ENCODE measurements at places on chromosomes 5 and 9.

- DNase-seq = no peak
Observed at GRCh38 chr5:136814619-136815378, 449.5 kb upstream of the TRPC7 start.

GRCh38 chr9:105146677-105147076, 97.8 kb upstream of the SLC44A1 start:
- no peak for DNase-seq

- DNase-seq = no peak
Observed at GRCh38 chr9:91117959-91118703, 243.6 kb downstream of the AUH start.

DNA sequence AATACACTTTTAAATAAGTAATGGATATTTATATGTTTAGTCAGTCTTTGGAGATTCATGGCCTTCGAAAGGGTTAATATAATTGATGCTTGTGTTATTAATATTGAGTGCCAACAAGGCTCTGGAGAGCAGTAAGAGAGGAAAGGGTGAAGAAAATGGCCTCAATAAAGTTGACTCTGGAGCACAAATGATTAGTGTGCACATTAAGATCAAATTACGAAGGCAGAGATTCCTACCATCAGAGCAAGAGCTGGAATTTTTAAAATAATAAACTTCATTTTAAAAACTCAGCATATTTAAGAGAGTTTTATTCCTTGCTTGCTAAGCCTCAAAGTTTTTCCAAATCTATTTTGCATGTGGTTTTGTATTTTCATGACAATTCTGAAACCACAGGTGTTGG, 14.8 kb downstream of the SLC44A1 start:
- no peak for DNase-seq

DNA sequence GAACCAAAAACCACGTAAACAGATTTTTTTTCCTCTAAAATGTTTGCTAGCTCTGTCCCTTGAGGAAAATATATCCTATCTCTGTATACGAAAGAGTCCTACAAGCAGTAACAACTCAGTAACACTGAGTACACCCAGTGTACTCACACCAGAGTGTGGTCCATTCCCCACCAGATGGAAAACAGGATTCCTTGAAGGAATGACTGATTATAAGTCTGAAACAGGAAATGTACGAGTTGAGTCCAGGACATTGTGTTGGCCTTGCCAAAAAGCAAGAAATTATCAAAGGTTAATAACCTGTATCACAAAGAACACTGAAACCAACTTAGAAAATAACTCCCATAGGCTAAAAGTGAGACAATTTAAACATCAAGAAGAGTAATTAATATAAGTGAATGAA, 20.4 kb downstream of the GOLPH3 start:
- no peak for DNase-seq

- no peak for DNase-seq
Observed at GRCh38 chr9:69949396-69949795, 94.3 kb upstream of the MAMDC2 start.

DNA sequence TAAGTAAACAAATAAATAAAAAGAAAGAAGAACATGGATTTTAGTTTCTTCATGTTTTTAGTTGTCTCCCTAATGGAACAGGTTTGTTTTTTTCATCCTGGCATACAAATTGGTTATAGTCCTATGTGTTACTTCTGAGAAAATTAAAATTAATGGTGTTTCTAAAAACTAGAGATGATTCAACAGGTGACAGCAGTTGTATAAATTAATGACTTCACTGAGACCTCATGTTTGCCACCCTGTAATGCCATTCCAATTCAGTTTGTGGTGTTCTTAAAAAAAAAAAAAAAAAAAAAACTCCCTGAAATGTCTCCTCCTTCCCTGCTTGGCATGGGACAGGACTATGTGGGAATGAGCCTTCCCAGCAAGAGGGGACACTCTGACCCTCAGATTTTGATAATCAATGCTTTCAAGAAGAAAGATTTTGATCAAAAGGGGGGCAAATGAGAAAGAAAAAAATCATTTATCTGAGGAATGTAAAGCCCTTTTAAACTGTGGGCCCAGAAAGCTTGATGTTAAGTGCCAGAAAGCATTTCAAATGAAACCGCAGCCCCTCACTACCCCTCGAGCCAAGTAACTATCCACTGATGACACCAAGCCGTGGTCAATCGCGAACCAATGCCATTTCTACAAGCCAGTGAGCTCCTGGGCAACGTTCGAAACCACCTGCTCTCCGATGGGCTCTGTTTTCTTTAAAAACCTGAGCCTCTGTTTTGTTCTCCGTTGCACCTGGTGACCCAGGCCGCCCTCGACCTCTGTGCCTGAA, 941 bp downstream of the EXD3 start:
- DNase-seq = no peak

DNA sequence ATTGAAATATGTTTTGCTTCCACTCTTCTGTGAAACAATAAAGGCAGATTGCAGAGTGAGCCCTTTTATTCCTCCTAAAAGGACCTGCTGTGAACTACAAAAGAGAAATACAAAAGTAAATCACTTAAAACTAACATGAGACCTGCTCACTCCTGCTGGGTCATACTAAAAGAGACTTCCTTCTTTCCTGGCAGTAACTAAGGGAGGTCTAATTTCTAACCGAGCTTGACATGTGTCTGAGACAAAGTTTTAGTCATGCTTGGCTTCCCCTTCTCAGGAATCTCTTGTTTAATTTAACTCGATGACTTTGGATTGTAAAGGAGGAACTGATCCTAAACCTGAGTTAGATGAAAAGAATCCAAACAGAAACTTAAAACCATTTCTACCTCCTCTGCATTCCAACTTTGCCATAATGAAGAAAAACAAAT, 86.4 kb upstream of the CDH6 start:
- DNase-seq = no peak

DNA sequence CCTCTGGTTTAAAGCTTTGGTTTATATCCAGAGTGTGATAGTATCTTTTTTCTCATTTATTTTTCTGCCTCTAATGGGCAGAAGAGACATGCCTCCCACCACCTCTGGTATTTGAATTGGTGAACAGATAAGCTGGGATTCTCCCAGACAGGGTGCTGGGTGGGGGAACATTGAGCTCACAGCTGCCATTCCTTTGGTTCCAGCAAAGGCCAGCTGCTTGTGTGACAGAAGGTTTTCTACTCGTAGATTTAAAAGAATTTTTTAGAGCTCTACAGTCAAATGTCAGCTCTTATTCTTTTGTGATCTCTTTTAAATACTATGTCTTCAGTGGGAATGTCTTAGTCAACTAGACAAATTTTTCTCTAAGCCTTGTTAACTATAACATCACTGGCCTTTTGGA, 54.7 kb upstream of the ADAMTS16 start:
- DNase-seq = no peak

DNA sequence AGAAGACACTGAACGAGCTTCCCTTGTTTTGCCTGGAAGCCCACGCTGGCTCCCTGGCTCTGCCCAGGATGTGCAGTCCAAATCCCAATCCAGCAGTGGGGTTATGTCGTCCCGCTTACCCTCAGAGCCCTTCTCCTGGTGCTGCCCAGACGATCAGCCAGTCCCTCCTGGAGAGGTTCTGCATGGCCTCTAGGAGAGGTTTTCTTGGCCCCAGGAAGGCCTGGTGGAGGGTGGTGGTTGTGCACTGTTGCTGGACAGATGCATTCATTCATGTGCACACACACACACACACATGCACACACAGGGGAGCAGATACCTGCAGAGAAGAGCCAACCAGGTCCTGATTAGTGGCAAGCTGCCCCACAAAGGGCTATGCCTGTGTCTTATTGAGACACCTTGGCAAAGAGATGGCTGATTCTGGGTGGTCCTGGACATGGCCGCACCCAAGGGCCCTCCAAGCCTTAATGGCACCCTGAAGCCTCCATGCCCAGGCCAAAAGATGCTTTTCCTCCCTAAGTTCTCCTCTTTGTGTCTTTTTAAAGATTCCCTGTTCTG, 10.5 kb upstream of the OLFM1 start:
- DNase-seq = no peak

- DNase-seq = no peak
Observed at GRCh38 chr5:151063142-151063989, 17.5 kb downstream of the TNIP1 start.

- DNase-seq = no peak
Observed at GRCh38 chr9:127771570-127772189, 6.8 kb downstream of the SH2D3C start.

- DNase-seq = no peak
Observed at GRCh38 chr5:53558966-53559365, 1.5 kb upstream of the NDUFS4 start.

DNA sequence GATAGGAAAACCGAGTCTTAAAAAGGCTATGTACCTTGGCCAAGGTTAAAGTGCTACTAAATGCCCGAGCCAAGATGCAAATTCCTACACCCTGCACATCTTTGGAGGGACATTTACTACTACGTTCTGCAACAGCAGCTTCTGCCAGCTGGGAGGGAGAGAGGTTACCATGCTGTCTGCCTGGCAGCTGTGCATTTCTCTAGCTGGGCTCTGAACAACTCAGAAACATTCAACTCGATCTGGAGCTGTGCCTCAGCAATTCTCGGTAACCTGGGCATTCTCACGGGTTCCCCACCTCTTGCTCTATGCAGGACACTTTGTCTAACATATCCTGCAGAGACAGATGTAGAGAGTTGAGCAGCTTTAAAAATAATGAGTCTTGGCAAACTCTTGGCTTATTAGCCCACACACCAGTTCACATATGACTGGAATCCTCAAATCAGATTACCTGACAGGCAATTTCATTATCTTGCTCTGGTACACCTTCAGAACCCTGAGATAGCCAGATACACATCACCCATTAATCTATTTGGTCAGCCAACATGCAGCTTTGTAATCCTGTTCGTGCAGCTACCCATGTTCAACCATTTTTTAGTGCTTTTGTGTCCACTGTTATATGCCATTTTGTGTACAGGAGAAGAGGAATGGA, 115.8 kb downstream of the EFNA5 start:
- no peak for DNase-seq

GRCh38 chr5:83895860-83896259, 175.2 kb upstream of the HAPLN1 start:
- DNase-seq = no peak

DNA sequence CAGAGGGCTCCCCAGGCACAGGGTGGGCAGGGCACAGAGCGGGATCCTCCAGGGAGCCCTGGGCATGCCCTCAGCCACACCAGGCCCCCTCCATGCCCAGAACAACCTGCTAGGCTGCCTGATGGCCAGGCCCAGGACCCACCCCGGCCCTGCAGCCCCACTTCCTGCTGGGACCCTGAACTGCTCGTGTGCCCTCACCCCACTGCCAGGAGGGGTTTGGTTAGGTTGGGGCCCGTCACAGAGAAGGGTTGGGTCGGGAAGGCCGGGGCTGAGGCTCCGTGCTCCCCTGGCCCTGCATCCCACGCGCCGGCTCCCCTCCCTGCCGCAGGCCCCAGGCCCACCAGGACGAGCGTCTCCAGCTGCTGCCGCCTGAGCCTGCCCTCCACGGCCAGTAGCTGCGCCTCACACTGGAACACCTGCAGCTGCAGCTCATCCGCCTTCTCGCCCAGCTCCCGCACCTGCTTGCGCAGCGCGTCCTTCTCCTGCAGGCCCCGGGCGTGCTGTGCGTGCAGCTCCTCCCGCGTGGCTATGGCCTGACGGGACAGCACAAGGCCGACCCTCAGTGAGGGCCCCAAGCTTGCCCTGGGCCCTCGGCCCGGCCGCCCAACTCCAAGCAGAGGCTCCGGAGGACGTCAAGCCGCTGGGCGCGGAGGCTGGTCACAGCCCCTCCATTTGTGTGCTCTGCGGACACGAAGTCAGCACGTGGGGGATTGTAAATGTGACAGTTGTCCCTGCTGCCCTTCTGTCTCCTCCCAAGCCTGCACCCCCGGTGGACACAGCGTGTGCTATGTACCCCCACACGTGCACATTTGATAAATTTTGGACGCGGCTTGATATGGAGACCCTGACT, 4.0 kb upstream of the DNLZ start:
- no peak for DNase-seq

GRCh38 chr5:81219389-81219788, 13.7 kb upstream of the CKMT2 start:
- no peak for DNase-seq

DNA sequence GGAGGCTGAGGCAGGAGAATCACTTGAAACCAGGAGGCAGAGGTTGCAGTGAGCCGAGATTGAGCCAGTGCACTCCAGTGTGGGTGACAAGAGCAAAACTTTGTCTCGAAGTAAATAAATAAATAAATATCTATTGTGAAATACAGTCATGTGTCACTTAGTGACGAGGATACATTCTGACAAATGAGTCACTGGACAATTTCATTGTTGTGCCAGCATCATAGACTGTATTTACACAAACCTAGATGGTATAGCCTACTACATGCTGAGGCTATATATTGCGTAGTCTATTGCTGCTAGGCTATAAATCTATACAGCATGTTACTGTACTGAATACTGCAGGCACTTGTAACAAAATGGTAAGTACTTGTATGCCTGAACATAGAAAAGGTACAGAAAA, 61.1 kb upstream of the CCL21 start:
- no peak for DNase-seq

GRCh38 chr5:71899865-71900342, 180.8 kb downstream of the CARTPT start:
- DNase-seq = no peak

GRCh38 chr9:77659926-77660325, 11.8 kb upstream of the GNA14 start:
- DNase-seq = no peak

GRCh38 chr9:73223594-73223993, 71.9 kb downstream of the ANXA1 start:
- no peak for DNase-seq

GRCh38 chr9:130499804-130500263, 55.1 kb downstream of the ASS1 start:
- DNase-seq = no peak

DNA sequence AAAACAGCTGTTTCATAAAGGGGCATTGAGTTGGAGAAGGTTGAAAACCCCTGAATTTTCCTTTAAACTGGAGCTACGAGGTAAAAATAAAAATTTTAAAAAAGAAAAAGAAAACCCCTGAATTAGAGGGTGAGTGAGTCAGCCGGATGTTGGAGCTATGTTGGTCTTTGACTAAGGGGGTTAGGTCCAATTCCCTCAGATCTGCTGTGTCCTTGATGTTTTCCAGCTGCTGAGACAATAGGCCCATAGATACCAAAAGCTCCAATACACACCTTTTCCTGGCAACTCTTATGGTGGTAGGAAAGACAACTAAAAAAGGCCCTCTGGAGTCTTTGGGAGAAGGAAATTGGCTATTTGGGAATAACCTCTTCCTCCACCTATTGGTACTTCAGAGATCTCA, 79.4 kb upstream of the SAP30L start:
- DNase-seq = no peak

DNA sequence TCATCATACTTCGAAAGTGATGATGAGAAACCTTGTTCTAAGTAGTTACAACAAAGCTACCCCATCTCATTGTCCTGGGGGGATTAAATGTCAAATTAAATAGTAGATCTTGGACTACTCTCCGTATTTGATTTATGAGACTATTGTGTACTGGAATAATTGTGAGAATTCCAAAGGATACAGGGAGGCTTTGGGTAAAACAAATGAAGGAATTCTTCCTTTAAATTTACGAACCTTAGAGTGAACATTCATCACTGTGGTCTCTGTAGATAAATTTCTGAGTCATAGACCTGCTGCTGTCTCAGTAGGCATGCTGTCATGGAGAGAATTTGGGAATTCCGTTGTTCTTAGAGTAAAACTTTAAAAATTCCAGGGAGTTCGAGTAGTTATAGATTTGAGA, 836.2 kb downstream of the DNAH5 start:
- no peak for DNase-seq

All from stimulated activated CD8-positive, alpha-beta memory T cell treated with anti-CD3 and anti-CD28 coated beads, Interleukin-15, amount 100 ng/mL, for 48 hours (primary cell).